ENCODE measurements at places on chromosomes 6 and 20. TPM values are rescaled to one million over a fixed set of nuclear protein-coding genes. Genes with fewer than 3 reads are reported as not detected.

- DNase-seq = no peak
Observed at GRCh38 chr6:43781941-43782704, 12.1 kb downstream of the VEGFA start.

DNA sequence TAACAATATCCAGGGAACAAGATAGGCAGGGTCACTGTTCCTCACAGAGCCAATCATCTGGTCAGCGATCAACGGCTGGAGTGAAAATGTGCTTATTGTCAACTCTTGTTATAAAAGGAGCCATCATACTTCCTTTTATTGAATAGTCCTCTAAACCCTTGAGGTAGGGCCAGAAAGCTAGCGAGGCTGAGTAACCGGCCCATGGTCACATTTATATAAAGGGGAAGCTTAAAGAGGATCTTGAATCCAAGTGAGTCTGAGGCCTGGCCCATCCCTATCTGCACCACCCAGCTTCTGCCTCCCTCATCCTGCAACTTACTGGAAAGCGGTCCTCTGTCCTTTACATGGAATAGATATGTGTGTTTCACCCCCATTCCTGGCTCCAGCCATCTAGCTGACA lies 9.5 kb downstream of the PHACTR3 start:
- no peak for DNase-seq

- no peak for DNase-seq
Observed at GRCh38 chr6:95208621-95209020, 368.7 kb upstream of the MANEA start.

DNA sequence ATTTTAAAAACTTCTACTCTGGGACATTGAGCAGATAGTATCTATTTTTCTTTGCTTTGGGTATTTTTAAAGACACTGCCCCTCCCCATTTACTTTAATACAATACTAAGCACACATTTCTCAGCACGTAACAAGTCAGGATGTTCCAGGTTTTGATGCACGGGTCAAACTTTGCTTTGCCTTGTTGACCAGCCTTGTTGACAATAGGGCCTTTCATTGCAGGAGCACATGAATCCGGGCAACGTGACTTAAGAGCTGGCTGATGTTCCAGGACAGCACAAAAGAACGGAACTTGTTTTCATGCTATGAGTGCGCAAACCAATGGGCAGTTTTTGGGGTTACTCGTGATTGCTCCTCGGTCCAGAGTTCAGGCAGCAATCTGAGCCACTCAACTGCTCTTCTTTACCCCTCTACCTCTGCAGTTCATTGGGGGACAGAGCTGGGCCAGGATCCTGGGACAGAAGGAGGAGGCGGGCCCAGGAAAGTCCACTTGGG lies 78.6 kb upstream of the SLC22A16 start:
- no peak for DNase-seq

DNA sequence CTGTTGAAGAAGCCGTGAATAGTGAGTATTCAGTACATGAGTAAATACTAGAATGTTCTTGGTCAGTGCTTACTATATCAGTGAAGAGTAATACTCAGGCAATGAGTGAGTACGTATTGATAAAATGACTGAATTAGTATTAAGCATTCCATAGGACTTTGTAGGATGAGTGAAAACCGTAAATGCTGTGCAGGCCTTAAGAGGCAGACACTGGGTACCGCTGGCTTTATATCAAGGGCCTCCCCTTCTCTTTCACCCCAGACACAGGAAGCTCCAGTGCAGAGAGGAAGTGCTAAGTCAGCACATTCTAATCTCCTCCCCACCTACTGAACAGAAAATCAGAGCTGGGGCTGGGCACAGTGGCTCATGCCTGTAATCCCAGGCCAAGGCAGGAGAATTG lies 24.2 kb downstream of the POFUT1 start:
- DNase-seq = no peak

Gene PDE10A
- total RNA-seq = 0.32 TPM

- DNase-seq = no peak
Observed at GRCh38 chr6:21868226-21868625, 274.7 kb downstream of the SOX4 start.

GRCh38 chr6:15131651-15132061 lies 114.2 kb upstream of the JARID2 start:
- DNase-seq = peak; percentile 50

Gene KHDC1L
- total RNA-seq = not detected

- no peak for DNase-seq
Observed at GRCh38 chr20:59784791-59785668, 148.4 kb downstream of the SYCP2 start.

Gene TP53TG5
- not detected for total RNA-seq

DNA sequence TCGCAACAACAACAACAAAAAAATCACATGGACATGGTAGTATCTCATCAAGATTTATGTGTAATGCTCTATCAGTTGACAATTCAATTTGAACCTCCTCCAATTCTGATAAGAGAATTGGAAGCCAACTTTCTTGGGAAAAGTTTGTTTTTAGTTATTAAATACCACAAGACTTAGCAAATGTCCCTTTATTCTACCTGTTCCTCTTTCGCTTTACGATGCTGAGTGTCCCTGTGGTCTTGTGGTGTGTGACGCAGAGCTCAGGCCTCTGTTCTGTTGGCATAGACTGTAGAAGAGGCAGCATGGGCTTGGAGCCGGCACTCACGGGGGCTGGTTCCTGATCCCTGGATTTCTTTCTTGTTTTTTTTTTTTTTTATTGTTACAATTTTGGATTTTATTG lies 76.7 kb downstream of the PSMB1 start:
- DNase-seq = no peak

DNA sequence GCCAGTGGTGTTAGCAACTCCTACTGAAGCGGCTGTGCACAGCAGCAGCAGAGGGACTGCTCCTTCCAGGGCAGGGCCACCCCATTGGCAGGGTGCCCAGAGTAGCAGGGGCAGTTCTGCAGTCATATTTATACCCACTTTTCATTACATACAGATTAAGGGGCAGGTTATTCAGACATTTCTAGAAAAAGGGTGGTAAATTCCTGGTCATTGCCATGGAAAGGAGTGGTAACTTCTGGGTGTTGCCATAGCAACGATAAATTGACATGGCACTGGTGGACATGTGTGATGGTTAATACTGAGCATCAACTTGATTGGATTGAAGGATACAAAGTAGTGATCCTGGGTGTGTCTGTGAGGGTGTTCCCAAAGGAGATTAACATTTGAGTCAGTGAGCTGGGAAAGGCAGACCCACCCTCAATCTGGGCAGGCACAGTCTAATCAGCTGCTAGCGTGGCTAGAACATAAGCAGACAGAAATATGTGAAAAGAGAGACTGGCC lies 45.0 kb downstream of the IYD start:
- no peak for DNase-seq

Gene SRMS
- total RNA-seq = not detected

DNA sequence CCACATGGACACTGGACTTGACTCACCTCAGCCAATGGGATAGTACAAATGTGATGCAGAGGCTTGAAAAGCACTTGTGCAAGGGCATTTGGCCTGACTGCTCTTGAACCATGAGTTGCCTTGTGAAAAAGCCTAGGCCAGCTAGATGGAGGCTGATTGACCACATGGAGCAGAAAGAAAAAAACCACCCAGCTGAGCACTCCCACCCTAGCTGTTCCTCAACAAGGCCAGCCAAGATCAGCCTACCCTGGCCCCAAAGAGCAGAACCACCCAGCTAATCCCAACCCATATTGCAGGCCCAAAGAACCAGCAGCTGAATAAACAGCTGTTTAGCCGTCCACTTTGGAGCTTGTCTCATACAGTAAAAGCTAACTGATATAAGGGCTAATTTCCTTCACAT lies 36.7 kb downstream of the PXDC1 start:
- DNase-seq = no peak

GRCh38 chr20:24842918-24843715 lies 106.0 kb upstream of the CST7 start:
- DNase-seq = peak; percentile 27
